Renal cortical epithelial cell (primary cell): ENCODE measurements at places on chromosomes 13 and 19.
A peak's percentile ranks its signal among the peaks of the same experiment; 100 is the strongest.

DNA sequence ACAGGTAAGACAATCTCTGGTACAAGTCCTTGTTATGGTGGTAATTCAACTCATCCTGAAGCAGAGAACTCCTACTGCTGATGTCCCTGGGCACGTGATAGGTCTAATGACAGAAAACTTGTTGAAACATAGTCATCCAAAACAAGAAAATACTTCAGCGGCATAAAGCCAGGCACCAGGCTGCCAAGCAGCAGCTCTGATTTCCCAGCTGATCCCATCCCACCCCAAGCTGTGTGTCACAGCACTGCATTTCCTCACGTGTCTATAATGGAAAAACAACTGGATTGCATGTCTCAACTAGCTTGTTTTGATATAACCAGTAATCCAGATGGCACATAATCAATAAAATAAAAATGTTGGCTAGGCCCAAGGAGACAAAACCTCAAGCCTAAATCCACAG is 64.8 kb downstream of the MIPEP start:
- DNase-seq: no peak

DNA sequence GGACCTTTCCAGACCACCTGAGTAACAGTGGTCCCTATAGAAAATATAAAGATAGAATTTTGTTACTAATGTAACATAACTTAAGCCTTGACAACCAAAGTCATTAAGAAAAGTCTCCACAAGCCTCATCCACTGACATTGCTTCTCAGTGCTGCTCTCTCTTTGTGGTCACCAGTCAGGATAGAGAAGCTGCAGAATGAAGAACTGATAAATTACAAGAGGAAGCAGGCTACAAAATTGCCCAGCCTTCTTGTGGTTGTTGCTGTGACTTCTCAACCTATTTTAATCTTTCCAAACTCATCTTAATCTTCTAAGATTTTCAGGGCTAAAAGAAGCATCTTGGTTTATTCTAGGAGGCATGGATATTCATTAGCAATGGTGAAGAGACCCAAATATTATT is 343.8 kb downstream of the MZT1 start:
- DNase-seq: no peak

DNA sequence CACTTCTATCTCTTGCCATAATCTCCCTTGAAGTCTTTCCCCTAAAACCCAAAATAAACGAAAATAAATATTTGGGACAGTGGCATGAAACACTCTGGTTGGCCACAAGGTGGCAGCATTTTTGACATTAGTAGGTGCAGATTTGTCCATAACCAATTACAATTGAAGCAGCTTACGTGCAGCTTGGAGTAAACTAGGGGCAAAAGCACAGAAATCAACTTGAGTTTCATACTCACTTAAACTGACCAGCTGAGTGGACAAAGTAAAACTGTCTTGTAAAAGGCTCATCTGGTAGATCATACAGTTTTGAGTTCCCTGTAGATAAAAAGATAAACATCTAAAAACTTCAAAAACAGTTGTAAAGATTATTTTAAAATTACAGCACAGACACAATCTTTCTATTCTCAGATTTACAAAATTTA is 18.8 kb downstream of the PDCD5 start:
- peak; percentile 67 for DNase-seq

DNA sequence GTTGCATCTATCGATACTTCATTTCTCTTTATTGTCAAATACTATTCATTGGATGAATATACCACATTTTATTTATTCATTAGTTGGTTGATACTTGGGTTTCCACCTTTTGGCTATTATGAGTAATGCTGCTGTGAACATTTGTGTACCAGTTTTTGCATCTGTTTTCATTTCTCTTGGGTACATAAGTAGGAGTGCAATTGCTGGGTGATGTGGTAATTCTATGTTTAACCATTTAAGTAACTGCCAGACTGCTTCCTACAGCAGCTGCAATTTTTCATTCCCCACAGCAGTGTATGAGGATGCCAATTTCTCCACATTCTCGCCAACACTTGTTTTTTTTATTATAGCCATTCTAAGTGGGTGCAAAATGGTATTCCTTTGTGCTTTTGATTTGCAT is 2.6 kb downstream of the KCNJ14 start:
- DNase-seq: no peak

DNA sequence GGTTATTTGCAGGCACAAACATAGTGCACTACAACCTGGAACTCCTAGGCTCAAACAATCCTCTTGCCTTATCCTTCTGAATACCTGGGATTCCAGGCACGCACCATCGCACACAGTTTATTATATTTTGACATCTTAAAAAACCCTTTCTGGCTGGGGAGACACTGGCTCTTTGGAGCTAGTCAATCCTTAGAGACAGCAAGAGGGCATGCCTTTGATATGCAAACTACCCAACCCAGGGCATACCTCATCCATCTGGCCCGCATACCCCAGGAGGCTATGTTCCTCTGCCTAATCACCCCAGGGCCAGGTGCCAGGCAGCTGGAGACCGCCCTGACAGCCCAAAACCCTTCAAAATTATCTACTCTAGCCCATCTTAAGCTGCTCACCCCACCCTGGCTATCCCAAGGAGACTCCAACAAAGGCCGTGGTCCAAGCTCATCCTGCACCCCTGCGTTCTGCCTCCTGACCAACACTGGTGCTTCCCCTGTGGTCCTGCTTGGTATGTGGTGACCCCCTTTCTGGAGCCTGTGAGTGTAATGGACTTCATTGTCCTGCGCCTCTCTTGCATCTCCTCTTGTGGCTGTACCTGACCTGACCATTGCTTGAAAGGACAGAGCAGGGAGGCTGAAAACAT is 86.4 kb downstream of the RGCC start:
- no peak for DNase-seq
